ENCODE measurements at places on chromosomes 13 and 19. TPM values are rescaled to one million over a fixed set of nuclear protein-coding genes. Genes with fewer than 3 reads are reported as not detected.

Gene TICAM1
- 23.4 TPM for total RNA-seq

Gene ZNF442
- 0.29 TPM for total RNA-seq

Gene SCN1B
- 6.2 TPM for total RNA-seq

Gene SIGLEC6
- total RNA-seq: not detected

Gene LYPD5
- 0.45 TPM for total RNA-seq

DNA sequence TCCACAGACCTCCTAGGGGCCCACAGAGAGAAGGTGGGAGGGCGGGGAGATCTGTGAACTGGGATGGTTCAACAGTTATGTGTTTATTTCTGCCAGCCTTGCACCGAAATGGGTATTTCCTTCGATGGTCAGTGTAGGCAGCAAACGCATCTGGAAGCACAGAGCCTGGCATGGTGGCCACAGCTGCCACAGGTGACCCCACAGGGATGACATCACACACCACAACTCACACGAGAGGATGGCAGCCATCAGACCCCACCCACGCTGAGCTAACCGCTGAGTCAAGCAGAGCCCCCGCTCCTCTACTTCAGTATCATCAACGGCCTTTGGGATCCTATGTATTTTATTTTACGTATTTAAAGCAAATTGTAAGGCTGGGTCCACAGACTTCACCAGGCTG, 37.4 kb downstream of the NAXD start:
- no peak for DNase-seq

- DNase-seq: no peak
Measured at GRCh38 chr19:58394821-58395219, 636 bp upstream of the RNF225 start.

- DNase-seq: no peak
Measured at GRCh38 chr19:52990759-52991418, 22.8 kb upstream of the ERVV-1 start.

DNA sequence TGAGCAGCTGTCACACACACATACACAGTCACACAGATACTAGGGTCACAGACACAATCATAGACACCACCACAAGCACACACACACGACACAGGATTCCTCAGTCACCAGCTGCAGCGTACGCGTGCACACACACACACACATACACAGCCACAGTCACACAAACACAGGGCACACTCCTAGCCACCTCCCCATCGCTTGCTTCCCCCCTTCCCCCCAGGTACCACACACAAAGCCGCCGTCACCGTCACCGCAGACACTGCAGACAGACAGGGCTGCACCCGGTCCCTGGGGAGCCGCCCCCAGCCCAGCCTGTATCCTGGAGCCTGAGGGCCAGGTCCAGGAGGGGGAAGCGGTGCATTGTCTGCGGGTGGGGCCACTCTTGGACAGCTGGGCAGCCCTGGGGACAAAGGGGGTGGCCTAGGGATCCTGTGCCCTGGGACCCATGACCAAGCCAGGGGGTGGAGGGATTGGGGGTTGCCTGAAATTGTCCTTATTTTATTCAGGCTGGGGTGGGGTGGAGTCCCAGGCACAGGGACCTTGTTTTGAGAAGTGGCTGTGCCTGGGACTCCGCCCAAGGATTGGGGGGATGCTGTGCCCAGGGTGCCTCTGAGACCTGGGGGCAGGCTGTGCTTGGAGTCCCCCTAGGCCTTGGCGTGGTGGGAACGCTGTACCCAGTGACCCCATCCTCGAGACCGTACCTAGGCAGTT, 957 bp downstream of the NUMBL start:
- no peak for DNase-seq

- DNase-seq: peak; percentile 77
Measured at GRCh38 chr19:48319647-48320541, 5.5 kb upstream of the EMP3 start.

DNA sequence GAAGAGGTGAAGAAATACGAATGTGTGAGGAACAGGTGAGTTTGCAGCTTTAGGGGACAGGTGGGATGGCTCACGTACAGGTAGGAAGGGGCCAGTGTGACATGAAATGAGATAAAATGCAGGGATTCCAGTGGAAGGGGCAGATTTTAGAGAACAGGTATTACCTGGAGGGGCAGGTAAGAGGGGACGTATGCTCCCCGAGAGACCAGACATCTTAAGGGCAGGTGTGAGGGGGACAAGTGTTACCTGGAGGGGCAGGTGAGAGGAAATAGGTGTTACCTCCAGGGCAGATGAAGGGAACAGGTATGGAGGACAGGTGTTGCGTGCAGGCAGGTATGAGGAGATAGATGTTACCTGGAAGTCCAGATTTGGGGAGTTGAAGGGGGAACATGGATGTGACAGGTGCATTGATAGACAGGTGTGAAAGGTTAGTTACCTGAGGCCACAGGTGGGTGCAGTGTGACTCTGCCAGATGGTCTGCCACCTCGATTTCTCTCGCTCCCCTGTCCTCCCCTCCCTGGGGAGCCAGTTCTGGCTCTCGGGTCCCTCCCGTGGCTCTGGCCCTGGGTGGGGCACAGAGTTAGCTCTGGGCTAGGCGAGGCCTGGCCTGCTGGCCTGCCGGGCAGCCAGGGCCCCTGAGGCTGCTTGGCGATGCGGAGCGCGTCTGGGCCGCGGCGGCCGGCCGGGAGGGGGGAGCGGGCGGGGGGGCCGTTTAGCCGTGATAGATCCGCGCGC, 2.1 kb downstream of the ERFL start:
- DNase-seq: no peak

DNA sequence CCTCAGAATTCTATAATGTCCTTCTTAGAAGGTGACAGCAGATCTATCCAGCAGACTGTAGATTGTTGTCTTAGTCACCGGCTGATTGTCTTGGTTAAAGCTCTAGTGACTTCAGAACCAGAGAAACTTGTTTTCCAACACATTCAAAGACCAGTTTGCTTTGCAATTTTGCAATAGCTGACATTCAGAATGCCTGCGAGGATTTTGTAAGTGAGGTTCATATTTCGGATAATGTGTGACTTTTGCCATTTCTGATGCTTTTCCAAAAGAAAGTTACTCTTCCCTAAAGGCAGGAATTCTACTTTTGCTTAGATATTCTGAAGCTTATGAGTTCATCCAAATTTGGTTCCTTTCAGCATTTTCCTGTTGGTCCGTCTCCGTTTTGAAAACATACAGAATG, 13.2 kb downstream of the SPINT2 start:
- DNase-seq: no peak

- no peak for DNase-seq
Measured at GRCh38 chr19:32012886-32013631, 332.4 kb upstream of the ZNF507 start.

DNA sequence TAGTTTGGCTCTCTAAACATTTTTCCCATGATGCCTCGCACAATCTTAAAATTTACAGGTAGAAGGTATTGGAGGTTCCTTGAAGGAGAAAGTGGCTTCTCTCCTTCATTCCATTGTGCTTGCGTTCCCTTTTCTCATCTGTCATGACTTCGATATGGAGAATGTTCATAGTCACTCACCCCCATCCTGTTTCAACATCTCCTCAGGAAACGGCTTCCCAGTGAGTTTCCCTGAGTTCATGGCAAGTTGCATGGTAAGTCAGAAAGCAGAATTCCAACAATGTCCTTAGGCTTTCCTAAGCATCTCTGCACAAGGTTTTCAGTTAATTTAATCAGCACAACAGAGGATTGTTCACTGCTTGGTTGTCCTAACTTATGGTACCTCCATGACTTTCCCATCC, 581.8 kb upstream of the SLITRK5 start:
- DNase-seq: no peak

GRCh38 chr13:108026680-108027410, 188.5 kb downstream of the LIG4 start:
- no peak for DNase-seq

DNA sequence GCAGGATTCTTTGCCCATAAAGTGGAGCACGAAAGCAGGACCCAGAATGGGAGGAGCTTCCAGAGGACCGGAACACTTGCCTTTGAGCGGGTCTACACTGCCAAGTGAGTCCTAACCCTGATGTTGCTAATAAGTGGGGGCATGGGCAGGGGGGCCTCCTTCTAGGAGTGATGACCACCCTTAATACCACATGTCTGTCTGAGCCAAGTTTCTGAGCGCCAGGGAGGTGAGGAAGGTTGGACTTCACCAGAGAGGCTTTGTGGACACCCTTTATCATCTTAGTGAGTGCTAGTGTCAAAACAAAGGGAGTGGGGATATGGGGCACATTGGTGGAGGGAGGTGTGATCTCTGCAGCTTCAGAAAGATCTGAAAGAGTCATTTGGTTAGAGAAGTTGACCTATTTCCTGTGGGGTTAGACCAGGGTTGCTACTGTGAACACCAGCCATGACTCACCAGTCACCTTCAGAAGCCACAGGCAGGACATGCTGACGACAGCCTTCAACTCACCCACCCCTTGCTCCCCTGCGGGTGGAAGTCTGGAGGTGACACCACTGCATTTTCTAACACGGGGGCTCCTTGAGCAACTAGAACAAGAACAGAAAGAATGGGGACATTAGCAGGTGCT, 8.8 kb downstream of the ALOX5AP start:
- DNase-seq: peak; percentile 59

GRCh38 chr13:113654175-113654560, 3.8 kb downstream of the ATP4B start:
- no peak for DNase-seq

DNA sequence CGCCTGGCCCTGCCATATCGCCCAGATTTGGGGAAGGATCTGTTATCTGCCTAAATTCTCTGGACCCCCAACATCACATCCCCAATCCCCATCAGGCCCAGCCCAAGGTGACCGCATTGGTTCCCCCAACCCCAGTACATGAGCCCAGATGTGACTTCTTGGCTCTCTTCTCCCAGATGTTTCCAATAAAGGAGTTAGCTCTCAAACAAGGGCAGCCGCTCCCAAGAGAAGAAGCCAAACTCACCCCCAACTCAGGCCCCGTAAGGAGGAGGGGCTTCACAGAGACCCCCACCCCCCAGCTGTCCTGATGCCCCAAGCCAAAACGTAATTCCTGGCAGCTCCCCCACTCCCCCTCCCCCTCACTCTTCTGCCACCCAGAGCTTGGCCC, 6.9 kb downstream of the FBN3 start:
- no peak for DNase-seq

- DNase-seq: no peak
Measured at GRCh38 chr13:43478902-43479301, 307.9 kb downstream of the ENOX1 start.

- DNase-seq: peak; percentile 100
Measured at GRCh38 chr19:50383852-50384684, at the start of gene POLD1. POLD1 (plus strand) TSS chr19:50384347; CDS start chr19:50398852, 14,505 bp downstream.

DNA sequence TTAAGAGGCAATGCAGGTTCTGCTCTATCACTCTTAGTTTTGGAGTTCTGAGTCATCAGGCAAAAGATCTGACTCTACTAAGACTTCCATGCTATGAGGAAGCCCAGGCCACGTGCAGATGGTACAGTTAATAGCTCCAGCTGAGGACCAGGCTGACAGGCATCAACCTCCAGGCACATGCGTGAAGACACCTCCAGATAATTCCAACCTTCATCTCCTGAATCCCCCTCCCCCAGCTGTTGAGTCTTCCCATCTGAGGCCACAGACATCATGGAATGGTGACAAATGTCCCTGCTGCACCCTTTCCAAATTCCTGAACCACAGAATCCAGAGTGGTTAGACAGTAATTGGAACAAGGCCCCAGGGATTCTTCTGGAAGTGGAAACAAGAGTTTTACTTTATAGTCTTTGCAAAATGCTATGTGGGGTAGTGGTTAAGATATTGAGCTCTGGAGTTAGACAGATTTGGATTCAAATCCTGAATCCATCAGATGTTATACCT, 183.8 kb downstream of the KLF5 start:
- DNase-seq: no peak

- no peak for DNase-seq
Measured at GRCh38 chr19:13958043-13958442, 5.7 kb downstream of the DCAF15 start.

DNA sequence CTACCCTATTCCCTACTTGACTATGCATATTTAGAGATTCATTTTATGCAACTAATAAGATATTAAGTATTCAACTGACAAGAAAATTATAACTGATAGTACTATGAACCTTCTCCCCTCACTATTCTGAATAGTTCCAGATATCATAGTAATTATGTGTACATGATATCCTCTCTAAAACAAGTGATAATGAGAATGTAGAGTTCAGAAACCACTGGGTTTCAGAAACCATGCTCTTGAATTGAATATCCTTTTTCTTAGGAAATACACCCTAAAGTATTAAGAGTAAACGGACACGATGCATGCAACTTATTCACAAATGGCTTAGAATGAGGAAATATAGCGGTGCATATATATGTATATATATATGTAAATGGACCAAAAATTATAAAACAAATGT, 160.9 kb downstream of the TBC1D4 start:
- DNase-seq: no peak

DNA sequence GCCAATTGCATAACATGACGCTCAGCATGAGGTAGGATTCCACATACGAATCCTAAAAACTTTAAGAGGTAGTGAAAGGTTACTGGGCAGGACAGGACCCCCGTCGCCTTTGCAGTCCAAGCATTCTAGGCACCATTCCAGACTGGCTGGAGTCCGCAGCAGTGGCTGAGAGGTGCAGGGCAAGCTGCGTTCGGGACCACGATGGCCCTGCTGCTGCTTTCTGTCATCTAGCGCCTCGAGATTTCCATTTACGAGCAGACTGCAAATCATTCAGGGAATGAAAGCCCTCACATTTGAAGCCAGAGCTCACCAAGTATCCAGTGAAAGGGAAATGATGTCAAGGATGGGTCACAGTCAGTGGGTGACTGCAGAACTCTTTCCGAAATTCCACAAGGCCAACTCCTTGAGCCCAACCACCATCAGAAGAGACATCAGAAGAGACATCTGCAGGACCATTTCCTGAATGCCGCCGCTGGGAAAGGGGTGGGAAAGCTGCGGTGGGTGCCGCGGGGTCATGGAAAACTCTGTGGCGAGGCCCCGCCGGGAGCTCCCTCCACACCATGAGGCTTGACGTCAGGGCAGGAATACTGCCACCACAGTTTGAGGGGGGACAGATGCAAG, 88.3 kb downstream of the COL4A1 start:
- no peak for DNase-seq

DNA sequence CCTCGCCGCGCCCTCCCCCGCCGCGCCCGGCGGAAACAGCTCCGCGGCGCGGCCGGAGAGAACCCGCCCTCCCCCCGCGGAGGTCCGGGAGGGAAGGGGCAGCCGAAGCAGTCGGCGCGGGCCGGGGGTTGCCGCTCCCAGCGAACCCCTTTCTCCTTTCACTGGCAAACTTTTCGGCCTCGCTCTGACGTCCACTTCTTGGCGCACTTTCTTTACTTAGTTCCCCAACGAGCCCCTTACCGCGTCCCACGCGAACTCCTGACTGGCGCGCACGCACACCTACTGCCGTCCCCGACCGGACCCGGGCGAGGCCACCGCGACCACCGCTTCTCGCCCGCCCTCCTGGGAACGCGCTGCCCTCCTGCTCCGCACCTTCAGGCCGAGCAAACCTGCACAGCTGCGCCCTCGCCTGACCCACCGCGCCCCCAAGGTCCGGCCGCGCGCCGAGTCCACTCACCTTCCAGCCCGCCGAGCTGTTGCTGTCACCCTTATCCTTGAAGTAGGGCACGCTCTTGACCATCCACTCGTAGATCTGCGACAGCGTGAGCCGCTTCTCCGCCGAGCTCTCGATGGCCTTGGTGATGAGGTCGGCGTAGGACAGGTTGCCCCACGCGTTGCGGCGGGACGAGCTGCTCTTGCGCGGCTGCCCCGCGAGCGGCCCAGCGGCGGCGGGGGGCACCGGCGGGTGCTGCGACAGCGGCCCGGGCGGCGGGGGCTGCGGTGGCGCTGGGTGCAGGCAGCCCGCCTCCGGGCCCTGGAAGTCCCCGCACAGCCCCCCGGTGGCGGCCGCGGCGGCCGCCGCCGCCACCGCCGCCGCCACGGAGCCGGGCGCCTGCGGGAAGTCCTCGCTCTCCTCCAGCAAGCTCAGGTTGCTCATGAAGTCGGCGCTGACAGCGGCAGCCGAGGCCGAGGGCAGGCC, 1.1 kb downstream of the FOXO1 start:
- peak; percentile 42 for DNase-seq
